Peyer's patch (tissue), 4 donors: ENCODE measurements at places on chromosomes 11 and 22. TPM values are rescaled to one million over a fixed set of nuclear protein-coding genes. Genes with fewer than 3 reads are reported as not detected.

DNA sequence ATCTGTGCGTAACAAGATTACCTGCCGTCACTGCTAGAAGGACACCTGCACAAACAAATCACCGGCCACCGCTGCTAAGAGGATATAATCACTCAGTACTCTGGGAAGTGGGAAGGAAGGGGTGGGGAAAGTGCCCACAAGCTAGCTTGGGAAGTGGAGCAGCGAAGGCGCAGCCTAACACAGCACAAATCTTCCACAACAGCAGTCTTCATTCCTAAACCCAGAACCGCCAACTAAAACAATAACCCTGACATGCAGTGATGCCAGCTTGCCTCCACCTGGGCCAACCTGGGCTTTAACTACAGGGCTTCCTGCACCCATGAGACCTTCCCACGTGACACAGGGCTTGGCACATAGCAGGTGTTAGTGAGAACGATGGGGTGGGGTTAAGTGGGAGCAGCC, 5.1 kb downstream of the DGCR2 start:
- DNase-seq = peak; percentile 57

DNA sequence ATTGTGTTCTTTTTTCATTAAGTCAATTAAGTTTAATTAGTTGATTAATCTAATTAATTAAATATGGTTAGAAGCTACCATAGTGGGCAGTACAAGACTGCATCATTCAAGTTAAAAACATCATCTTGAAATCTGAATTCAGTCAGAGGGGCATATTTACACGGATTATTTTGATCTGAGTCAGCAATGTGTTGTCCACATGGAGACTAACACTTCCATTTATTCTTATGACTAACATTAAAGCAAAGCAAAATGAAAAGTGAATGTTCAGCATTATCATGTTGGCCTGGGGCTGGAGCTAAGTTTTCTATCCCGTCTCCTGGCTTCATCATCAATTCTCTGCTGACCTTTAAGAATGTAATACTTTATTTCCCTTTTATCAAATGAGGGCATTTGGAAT, 17.3 kb downstream of the FLI1 start:
- no peak for DNase-seq

DNA sequence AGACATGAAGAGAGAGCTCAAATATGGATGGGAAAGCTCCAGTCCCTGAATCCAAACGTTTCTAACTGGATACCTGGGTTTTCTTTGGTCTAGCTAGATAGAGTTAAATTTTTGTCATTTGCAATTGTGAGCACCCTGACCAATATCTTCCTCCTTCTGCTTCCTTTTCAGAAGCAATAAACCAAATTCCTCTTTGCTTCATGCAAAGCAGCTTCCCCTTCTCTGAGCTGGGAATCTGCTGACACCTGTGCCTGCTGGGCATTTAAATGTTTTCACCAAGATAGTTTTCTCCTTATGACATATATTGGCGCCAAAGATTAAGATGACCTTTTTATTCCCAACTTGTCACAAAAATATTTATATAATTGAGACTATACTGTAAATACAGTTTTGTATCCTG, 27.9 kb upstream of the PAK1 start:
- no peak for DNase-seq

GRCh38 chr11:46682773-46683752, 17.4 kb downstream of the ARHGAP1 start:
- peak; percentile 25 for DNase-seq

GRCh38 chr22:20782596-20783299, 8.8 kb downstream of the SERPIND1 start:
- DNase-seq = no peak

GRCh38 chr11:128346804-128347203, 240.6 kb downstream of the ETS1 start:
- DNase-seq = peak; percentile 68

DNA sequence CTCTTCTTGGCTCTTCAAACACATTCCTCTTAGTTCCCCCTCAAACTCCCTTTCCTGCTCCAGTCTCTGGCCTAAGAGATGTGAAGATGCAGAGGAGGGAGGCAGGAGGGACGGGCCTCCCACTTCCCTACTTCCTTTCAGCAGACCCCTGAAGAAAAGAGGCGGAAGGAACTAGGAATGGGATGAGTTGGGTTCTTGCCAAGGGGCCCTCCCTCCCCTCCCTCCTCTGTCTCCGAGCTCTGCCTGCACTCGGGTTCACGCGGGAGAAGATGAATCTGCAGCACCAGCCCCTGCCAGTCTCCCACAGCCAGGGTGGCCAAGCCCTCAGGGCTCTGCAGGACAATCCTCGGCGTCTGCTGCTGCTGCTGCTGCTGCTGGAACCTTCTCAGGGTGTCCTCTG, 24.3 kb upstream of the PKNOX2 start:
- no peak for DNase-seq

Gene OR52N4
- not detected for total RNA-seq

DNA sequence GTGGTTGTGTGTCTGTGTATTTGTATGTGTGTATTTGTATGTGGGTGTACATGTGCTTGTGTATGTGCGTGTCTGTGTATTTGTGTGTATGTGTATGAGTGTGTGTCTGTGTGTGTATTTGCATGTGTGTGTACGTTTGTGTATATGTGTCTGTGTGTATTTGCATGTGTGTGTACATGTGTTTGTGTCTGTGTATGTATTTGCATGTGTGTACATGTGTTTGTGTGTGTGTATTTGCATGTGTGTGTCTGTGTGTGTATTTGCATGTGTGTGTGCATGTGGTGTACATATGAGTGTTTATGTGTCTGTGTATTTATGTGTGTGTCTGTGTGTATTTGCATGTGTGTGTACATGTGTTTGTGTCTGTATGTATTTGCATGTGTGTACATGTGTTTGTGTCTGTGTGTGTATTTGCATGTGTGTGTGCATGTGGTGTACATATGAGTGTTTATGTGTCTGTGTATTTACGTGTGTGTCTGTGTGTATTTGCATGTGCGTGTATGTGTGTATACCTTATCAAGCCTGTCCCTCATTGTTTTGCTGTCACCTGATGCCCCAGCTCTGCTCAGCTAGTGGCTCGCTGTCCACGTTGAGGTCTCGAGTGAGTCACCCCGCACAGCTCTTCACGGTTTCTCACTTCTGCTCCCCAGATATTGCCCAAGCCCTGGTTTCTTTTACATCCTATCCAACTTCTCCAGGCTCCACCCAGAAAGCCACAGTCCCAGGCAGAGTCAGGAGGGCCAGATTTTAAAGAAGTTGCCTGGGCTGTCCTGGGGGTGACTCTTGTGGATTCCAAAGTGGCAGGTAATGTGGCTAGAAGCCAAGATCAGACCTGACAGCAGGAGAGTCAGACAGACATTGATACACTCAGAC, 15.2 kb downstream of the MB start:
- DNase-seq = no peak

- no peak for DNase-seq
Observed at GRCh38 chr11:101949680-101950220, 33.4 kb upstream of the ANGPTL5 start.

- no peak for DNase-seq
Observed at GRCh38 chr11:107624983-107625684, 34.2 kb downstream of the ELMOD1 start.

- no peak for DNase-seq
Observed at GRCh38 chr22:22144858-22145257, 99.7 kb upstream of the VPREB1 start.

DNA sequence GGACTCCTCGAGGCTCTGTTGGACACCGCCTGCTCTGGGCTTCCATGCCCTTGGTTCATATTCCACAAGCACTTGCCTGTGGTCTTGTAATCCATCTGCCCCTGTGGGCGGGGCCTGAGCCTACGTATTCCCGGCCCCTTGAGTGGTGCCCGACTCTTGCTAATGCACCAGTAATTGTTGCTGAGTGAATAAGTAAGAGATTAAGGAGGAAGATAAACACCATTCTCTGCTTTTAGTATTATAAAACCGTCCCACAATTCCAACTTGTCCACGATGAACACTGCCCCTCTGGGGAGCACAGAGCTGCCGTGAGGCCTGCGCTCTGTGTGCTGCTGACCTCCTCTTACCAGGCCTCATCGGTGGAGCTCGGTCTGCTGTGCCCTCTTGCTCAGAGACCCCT, 50.3 kb downstream of the MICAL2 start:
- no peak for DNase-seq

Gene CCS
- total RNA-seq = 70.1 TPM

Gene ESRRA
- 460 TPM for total RNA-seq

Gene NRXN2
- 3.3 TPM for total RNA-seq
